ENCODE measurements at places on chromosomes 7 and 10.

DNA sequence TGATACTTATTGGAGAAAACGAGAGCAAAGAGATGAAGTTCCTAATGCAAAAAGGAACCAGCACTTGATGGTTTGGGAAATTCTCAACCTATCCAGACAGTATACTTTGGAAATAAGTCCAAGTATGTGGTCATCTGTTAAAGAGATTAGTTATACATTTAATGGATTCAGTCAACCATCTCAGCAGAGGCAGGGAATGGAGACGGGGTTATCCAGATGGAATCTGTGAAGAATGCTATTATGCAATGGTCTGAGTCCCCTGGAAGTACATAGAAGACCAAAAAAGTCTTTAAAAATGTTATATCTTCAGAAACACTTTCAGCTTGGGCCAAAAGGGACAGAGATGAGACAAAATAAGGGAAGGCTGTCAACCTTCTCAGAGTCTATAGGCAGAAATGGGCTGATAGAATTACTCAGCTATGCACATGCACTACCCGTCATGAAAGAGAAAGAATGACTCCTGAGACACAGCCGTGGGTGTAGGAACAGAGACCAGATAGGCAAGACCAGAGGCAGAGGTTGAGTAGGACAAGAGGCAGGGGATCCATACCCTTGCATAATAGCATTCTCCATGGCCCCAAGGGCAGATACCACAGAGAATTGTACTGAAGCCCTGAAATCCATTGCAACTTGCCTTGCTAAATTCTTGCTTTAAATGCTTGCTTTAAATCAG, 738.8 kb upstream of the POT1 start:
- no peak for DNase-seq

- DNase-seq, result no peak
Measured at GRCh38 chr10:4334015-4334414, 492.0 kb upstream of the AKR1E2 start.

GRCh38 chr10:72605122-72605521, 20.8 kb downstream of the MICU1 start:
- DNase-seq, result no peak

DNA sequence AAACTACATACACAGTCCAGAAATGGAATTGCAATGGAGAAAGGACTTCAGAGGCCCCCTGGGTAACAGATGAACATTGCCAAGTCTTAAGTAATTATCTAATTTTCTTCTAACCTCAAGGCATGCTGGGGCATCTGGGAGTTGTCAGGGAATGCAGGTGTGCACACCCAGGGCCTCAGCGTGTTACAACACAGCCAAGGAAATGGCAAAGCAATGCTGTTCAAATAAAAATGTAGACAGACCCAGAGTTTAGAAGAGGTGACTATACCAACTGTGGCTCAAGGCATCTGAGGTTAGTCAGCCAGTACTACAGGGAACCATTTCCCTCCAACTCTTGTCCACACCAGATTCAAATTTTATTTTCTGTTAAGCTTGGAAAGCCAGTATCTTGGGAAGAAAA, 73.6 kb downstream of the CCDC3 start:
- no peak for DNase-seq

GRCh38 chr7:50941525-50941924, 158.8 kb upstream of the GRB10 start:
- no peak for DNase-seq

DNA sequence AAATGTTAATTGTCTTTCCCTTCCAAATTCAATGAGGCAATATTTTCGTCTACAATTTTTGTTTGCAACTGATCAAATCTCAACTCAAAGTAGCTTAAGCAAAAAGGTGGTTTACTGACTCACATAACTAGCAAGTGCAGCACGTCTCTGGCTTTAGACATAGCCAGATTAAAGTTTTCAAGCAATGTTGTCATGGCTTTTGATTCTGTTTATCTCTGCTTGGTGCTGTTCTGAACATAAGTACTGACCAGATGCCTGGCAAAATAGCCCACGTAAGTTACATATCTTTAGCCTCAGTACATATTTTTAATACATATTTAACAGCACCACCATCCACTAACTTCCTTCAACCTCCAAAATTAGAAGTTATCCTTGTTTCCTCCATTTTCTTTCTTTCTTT, 877.9 kb downstream of the KCNMA1 start:
- no peak for DNase-seq

DNA sequence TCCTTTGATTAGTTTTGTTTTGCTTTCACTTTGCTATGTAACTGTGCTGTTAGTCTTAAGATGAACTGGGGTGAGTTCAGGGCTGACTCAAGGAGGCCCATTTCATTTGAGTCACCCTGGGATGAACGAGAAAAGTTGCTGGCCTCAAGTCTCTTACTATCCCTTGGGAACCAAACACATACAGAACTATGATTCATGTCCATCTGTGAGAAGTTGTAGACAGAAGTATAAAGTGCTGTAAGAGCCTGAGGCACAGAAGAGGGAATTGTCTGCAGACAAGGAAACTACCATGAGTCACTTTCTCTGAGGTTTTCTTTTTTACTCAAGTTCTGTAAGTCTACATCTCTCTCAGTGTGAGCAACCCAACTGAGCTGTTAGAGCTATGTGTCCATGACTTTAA, 179.8 kb upstream of the CSTF2T start:
- DNase-seq, result no peak

DNA sequence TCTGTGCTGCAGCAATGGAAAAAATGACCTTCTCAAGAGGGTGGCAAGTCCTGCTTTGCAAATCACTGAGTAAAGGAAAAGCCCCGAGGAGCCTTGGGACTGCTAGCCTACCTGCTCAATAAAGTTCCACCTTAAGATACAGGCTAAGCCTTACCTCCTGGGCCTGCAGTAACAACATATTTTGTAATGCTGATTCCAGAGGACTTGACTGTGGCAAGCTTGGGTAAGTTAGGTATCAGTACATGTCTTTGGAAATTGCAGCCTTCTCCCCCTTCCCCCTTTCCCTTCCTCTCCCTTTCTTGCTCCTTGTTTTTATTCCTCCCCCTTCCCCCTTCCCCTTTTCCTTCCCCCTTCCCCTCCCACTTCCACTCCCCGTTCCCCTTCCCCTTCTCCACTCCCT, 126.2 kb downstream of the SORCS3 start:
- no peak for DNase-seq

All from NCI-H510A treated with DMSO at 0.1 percent for 48 hours (cell line).